ENCODE measurements at places on chromosomes 5 and 9.

DNA sequence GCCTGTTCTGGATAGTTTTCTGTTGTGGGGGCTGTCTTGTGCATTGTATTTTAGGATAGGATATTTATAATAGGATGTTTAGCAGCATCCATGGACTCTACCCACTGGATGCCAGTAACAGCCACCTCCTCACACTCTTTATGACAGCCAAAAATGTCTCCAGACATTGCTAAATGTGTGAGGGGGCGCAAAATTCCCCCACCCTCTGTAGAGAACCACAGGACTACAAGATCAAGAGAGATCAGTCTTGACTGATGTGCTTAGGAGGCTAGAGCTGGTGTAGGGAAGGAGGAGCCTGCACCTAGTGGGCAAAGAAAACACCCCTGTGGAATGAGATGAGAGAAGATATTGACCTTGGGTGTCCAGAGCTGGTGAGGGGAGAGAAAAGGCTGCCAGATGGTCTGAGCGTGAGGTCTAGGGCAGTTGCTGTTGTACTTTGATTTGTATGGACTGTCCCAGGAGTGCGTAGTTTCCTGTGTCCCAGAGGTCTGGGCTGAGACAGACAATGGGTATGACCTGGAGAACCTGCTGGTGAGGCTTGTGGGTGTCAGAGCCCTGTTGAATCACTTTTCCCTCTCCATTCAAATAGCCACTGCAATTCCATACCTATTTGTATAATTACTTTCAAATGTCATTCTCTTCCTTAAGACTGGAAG lies 16.3 kb downstream of the DAPK1 start:
- no peak for DNase-seq

DNA sequence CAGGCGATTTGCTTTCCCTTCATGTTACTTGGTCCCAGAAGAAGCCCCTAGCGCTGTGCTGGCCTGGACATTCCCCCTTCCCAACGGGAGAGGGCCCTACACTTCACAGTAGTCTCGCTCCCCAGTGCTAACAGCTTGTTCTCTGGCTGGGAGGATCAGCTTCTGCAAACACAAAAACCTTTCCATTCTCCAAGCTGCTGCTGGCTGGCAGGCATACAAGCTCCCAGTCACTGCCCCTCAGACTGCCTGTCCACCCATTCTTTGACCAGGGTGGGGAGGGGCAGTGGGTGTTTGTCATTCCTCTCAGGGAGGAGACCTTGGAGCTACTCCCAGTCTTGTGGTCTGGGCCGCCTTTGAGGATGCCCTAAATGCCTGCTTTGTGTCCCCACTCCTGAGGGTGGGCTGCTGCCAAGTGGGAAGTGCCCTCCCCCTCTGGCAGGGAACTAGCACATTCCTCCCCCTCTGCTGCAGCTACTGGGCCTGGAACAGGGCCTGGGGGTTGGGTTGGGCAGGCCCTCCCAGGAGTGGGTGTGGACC lies 20.8 kb downstream of the ENHO start:
- DNase-seq = no peak

- DNase-seq = no peak
Measured at GRCh38 chr9:104658496-104659195, 35.7 kb upstream of the OR13D1 start.

DNA sequence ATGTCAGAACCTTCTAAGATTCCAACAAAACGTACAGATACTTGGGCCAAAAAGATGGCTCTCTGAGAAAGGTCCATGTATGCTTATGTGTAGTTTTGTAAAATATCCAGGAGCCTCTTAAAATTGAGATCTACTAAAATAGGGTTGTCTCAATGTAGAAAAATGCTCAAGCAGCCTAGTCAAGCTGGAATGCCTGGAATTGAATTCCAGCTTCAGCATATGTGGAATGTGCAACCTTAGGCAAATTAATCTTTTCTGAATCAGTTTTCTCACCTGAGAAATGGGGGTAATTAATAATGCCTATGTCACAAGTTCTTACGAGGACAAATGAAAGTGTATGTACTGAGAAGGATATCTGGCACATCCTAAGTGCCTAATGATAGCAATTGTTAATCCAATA lies 662.4 kb downstream of the DTWD2 start:
- DNase-seq = no peak

- peak; percentile 1 for DNase-seq
Measured at GRCh38 chr5:134143944-134144941, 29.8 kb downstream of the TCF7 start.

DNA sequence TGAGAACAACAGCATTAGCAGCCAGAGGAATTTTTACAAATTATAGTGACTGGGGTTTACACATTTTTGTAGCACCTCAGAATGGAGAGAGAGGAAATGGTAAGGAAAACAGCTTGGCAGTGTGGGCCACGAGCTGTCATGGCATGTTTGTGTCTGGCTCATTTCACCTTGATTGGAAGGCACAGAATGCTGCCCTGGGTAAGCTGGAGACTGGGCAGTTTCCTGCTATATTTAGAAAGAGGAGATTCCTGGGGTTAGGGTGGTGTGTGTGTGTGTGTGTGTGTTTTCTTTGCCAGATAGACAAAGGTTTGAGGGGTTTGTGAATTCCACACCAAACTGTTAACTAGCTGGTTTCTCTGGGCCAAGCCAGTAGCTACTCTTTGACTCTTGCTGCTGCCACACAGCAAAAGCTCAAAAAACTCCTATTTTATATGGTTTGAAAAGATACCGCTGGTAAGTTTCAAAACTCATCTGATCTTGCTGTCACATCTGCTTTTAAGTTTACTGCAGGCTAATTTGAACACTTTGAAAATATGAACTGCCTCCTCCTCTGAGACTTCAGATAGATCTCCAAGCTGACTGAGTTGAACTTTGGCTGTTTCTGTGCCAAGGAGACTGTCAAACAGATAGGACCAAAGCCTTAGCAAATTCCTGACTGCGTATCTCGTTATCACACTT lies 9.1 kb downstream of the ARHGAP26 start:
- no peak for DNase-seq

DNA sequence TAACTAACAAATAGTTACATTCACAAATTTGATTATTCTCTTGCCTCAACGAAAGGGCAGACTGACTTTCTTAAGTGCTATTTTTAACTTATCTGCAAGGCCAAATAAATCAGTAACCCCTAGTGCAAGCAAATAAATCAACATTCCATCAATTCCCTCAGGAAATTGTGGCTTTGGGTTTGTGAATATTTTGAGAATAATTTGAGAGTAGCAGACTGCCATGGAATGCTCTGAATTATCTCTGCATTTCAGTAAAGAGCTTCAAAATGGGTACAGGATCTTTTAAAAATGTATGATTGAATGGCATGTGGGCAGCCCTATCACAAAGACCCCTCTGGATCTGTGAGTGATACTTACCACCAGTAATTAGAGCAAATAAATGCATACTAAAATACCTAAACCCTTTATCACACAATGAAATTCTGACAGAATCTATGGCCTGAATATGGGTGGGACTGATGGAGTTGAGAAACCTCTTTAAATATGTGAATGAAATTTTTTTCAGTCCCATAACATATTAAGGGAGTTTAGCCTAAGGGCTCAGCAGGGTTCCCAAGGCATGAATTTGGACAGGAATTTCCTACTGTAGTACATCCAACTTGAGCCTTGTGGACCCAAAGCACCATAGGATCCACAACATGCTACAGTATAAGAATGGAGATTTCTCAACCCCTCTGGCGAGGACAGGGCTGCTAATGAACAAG lies 92.5 kb upstream of the ITGA2 start:
- DNase-seq = no peak

- no peak for DNase-seq
Measured at GRCh38 chr5:146866263-146866662, 12.3 kb downstream of the PPP2R2B start.

DNA sequence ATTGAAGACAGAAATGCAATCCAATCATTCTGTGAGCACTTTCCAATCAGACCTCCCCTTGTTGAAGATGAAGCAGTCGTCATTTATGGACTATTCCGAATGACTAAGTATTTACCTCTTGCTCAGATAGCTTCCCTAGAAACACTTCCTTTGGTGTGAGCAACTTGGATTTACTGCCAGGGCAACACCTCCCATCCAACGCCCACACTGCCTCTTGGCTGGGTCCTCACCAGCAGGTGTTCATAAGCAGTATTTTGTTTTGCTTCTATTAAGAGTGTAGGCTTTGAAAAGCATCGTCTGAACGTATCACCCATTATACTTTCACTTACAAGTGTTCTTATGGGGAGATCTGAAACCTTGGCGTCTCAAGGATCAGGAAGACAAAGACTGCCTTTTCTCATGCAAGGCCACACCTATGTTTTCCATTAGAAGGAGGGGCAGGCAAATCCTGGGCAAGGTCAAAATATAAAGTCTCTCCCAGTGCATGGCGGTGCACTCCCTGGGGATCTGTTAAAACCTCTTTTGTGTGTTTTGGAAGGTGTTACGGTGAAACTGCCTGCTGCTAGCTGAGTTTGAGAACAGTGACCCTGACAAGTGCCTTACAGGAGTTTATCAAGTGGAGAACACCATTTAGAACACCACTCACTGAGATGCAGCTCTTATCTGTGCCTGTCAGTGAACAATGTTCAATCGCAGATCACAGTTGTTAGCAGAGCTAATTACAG lies 10.6 kb upstream of the MARCHF3 start:
- no peak for DNase-seq

DNA sequence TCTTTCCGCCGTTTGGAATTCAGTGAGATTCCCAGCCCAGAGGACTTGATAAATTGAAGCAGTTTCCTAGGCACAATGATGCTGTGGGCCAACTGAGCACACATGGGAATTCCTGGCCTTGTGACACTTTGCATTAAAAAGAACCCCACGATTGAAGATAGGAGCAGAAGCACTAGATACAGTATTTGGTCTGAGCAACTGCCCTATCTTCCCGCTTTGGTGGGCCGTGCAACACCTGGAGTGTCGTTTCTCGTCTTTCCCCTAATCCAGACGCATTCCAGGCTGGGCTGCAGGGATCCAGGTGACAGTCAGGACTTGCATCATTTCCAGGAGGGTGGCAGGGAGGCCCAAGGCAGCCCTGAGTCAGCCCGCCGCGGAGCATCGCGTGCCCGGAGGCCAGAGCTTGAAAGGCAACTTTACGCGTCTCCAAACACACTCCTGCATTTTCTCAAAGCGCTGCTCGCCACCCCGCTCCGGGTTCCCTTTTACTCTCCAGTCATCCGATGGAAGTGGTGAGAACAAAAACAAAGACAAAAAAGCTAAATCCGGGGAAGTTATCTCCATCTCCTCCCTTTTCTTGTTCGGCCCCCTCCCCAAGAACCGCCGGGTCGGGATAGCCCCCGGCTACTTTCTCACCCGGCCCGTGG lies 753 bp upstream of the STC2 start:
- DNase-seq = peak; percentile 5

DNA sequence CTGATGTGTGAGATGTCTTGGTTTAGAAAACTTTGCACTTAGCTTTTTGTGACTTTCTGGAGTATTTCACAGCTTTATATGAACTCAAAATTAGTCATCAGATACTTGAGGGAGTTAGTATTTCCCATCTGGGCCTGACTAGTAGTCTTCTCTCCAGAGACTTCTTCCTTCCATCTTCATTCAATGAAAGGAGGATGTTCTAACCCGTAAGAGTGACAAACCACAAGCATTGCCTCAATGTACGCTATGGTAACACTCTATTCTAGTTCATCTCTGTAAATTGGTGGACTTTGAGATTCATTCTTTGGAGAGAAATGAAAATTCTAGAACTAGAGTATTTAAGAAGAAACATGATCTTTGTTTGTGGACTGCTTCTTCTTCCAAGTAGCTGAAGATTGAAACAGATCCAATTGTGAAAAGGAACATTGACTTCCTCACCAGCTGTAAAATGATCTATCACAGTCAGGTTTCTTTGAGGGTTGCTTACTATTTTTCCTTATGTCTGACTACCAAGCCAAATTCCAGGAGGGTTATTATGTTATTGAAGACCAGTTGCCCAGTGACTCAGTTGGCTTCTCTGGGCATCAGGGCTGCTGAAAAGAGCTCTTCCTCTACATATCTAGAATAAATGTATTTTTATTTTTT lies 157.6 kb downstream of the SLC12A2 start:
- no peak for DNase-seq

GRCh38 chr9:89890326-89890980 lies 285.6 kb downstream of the GADD45G start:
- no peak for DNase-seq

DNA sequence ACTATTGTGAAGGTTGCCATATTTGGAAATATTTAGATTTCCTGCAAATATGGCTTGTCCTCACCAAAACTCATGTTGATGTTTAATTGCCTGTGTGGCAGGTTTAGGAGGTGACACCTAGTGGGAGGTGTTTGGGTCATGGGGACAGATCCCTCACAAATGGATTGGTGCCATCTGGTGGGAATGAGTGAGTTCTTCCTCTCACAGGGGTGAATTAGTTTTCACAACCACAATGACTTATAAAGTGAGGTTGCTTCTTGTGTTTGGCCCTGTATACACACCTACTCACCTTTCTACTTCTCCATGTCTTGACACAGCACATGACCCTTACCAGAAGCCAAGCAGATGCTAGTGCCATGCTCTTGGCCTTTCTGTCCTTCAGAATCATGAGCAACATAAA lies 41.1 kb downstream of the ISOC1 start:
- no peak for DNase-seq

- no peak for DNase-seq
Measured at GRCh38 chr5:169354921-169355320, 54.0 kb upstream of the SLIT3 start.

DNA sequence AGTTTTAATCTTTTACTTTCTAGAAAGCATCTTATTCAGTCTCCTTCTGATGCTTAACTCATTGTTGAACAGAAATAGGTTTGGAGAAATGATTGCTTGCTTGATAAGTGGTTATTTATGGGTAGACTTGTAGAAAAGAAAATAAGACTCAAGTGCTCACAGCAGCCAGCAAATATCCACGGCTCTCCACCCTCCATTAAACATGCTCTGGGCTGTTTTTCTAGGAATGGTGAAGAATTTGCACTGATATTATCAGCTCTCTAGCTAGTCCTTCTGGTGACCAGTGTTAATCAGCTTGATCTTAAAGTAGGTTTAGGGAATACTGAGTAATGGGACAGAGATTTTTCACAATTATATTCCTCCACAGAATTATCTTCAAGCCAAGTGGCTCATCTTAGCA lies 60.6 kb downstream of the SLC1A3 start:
- DNase-seq = no peak

DNA sequence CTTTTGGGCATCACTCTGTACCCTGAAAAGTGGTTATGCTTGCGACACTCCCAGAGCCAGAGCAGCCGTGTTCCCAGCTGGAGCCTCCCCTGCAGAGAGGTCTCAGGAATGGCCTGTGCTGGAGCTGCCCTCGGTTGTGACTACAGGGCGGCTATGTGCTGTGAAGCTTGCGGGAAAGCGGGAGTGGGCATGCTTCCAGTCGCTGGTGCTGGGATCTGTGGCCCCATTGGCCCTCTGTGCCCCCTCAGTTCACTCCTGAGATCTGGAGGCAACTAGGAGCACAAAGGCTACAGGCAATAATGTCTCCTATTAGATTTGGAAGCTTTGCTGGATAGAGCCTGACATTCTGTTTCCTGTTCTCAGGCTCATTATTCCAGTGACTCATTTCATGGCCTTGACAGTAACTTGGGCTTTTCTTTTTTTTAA lies 56.9 kb downstream of the GPR107 start:
- no peak for DNase-seq
